ENCODE measurements at places on chromosomes 1 and 21.

DNA sequence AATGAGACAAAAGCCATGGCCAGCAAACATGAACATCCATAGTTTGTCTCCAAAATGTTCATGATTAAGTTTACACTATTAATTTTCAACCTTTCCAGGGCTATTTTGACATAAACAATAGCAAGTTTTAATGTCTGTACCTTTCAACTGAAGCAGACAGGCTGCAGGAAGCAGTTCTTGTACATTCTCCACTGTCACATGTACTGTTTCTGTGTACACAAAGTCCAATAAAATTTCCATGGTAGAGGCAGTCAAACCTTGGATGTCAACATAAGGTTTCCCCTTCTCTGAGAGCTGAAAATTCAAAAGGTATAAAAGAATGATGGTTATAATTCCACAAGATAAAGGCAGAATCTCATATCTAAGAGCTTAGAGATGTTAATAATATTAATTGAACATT lies 7.4 kb downstream of the KLHL12 start:
- DNase-seq, result no peak

GRCh38 chr1:23577056-23578004 lies 18.0 kb upstream of the ID3 start:
- DNase-seq, result no peak

GRCh38 chr1:14842361-14842760 lies 243.9 kb downstream of the KAZN start:
- no peak for DNase-seq

GRCh38 chr1:22983944-22984343 lies 11.3 kb upstream of the LACTBL1 start:
- DNase-seq, result no peak

DNA sequence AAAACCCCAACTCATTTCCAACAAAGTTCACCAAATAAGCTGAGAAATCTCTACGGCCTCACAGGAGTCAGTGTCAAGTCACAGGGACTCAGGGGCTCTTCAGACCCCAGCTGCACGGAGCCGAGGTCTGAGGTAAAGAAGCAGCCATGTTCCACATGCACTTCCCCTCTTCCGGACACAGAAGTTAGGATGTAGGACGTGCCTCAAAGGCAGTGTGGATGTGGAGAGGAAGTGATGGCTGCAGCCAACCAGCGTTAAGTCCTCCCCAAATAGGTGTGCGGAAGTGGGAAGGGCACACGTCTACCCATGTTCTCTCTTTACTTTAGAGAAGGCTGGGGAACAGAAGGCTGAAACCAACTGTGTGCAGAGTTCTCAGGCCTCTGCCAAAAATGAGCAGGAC lies 14.6 kb upstream of the NCF2 start:
- DNase-seq, result peak; percentile 17

GRCh38 chr1:175222296-175222938 lies 29.8 kb upstream of the KIAA0040 start:
- DNase-seq, result no peak

DNA sequence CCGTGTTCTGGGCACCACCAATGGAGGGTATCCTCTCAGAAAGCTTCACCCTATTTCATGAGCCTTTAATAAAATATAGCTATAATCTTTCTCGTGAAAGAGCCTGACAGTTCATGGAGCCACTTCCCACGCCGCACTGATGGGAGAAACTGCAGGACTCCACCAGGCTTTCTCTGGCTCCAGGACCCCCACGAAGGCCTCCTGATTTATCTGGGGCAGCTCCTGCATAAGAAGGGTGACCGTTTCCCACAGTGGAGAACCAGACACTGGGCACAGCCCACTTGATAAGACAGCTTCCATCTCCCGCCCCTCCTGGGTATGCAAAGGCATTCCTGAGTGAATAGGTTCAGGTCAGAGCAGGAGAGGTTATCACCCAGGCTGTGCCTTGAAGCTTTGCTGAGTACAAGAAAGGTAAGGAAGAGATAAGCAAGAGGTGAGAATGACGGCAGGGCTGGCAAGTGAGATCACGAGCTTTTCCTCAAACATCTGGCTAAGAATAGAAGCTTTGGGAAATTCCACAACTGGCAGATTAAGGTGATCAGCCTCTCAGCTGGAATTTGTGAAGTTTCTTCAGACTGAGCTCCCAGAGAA lies 499.8 kb downstream of the KIF26B start:
- DNase-seq, result no peak

GRCh38 chr1:101081496-101082488 lies 56.2 kb upstream of the DPH5 start:
- no peak for DNase-seq

GRCh38 chr1:102336602-102337001 lies 339.9 kb upstream of the OLFM3 start:
- DNase-seq, result no peak

- DNase-seq, result no peak
These were observed 7.9 kb upstream of the TIAM1 start for GRCh38 chr21:31351960-31352359.

GRCh38 chr1:186965847-186966246 lies 137.1 kb downstream of the PLA2G4A start:
- no peak for DNase-seq

DNA sequence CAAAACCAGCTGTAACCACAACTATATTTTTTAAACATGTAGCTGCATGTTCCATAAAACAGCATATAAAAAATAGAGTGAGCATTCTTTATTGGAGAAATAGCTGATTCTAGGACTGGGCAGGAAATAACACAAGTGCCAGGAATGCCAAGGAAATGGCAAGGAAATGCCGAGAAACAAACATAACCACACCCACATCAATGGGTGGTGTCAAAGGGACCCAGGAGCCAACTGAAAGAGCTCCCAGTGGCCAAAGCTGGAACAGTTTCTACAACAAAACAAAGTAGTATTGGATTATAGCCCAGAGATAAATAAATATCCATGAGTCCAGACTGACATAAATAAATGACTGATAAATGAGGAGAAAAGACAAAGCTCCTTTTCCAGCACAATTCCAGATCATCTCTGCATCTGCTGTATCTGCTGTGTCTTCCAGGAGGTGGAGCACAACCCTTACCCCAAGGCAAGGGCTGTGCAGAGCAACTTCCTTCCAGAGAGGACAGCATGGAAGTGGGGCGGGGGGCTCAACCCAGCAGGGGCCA lies 28.1 kb downstream of the ADARB1 start:
- no peak for DNase-seq

- DNase-seq, result no peak
These were observed 28.1 kb downstream of the DNASE2B start for GRCh38 chr1:84426376-84426775.

DNA sequence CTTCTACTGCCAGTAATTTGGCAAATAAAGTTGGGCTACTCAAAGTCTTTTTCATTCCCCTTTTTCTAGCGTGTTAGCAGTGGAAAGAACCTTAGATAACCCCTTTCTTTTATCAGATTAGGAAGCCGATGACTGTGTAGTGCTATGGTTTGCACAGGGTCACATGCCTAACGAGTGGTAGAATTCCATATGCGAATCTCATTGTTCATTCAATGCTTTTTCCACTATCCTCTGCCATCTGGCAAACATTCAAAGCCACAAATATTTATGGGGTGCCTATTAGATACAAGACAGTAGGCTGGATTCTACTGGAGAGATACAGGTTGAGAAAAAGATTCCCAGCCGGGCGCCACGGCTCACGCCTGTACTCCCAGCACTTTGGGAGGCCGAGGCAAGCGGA lies 14.9 kb upstream of the IER5 start:
- no peak for DNase-seq

DNA sequence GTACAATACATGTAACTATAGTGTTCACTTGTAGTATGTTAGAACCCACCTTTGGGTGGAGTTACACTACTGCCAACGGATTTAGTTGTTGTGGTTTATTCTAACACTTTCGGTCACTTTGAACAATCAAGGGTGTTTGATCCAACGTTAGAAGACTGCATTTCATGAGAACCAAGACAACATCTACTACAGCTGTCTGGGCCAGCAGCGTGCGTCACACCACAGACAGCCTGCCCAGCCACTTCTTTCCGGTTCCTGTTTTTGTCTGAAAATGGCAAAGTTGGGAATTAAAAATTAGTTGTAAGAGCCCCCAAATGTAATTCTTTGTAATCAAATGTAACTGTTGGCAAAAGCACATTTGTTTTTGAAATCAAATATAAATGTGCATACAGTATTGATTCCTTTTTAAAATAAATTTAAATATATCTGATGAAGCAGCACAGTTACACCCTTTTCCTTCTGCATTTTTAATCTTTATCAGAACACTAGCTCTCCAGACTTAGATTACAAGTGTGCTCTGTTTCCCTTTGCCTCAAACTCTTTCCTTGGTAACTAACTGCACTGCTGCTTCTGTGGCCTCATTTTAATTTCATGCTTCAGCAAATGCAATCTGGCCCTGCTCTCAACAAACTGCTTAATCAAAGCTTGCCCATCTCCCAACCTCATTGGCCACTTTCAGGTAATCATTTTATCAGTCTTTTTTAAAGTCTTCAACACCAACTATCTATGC lies 86.6 kb upstream of the DPH5 start:
- no peak for DNase-seq

- DNase-seq, result no peak
These were observed 8.9 kb upstream of the LCE5A start for GRCh38 chr1:152501704-152502103.

GRCh38 chr1:96833376-96833775 lies 111.8 kb downstream of the PTBP2 start:
- DNase-seq, result no peak

Data from nucleus accumbens (tissue), 56 donors.